ENCODE measurements at places on chromosomes 11 and 22.

- DNase-seq = no peak
These were observed 76.0 kb downstream of the SC5D start for GRCh38 chr11:121368364-121369240.

DNA sequence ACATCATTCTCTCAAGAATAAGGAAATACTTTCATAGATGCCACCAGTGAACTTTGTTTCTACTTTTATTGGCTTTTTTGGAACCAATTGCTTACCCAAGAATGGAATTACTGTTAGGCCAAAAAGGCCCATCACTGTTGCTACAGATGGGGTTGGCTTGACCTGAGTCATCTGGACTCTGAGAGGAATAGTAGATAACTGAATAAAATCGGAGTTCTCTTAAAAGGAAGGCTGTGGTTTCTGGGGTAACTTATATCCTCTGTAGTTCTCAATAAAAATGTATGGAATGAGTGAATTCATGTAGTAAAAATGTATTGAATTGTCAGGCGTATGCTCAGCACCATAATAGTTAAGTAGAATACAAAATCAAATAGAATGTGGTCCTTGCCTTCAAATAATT lies 56.6 kb downstream of the ARHGEF12 start:
- DNase-seq = peak; percentile 68

- no peak for DNase-seq
These were observed 111.1 kb downstream of the NCAM1 start for GRCh38 chr11:113072237-113072858.

DNA sequence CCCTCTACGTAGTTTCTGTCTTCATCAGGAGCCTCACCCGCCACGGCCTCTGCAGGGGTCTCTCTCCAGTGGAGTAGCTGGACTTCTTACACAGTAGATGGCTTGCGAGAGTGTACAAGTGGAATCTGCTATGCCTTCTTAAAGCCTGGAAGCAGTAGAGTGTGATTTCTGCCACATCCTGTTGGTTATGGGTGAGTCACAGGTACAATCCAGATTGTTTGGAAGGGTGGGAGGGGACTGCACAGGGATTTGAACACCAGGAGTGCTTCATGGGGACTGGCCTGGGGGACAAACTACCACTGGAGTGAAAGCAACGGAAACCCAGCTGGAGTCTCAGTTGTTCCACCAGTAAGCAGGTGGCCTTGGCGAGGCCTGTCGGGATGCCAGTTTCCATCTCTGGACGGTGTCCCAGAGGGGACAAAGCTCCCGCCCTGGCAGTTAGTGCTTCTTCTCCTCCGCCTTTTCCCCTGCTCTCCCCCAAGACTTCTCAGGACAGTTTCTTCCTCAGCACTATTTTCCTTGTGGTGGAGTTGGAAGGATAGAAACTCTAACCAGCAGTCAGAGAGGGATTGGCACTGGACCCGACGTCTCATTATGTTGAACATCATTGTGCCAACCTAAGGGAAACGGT lies 85.0 kb upstream of the RCN1 start:
- DNase-seq = no peak

GRCh38 chr11:81222491-81222890 lies 1511.2 kb downstream of the FAM181B start:
- DNase-seq = no peak

DNA sequence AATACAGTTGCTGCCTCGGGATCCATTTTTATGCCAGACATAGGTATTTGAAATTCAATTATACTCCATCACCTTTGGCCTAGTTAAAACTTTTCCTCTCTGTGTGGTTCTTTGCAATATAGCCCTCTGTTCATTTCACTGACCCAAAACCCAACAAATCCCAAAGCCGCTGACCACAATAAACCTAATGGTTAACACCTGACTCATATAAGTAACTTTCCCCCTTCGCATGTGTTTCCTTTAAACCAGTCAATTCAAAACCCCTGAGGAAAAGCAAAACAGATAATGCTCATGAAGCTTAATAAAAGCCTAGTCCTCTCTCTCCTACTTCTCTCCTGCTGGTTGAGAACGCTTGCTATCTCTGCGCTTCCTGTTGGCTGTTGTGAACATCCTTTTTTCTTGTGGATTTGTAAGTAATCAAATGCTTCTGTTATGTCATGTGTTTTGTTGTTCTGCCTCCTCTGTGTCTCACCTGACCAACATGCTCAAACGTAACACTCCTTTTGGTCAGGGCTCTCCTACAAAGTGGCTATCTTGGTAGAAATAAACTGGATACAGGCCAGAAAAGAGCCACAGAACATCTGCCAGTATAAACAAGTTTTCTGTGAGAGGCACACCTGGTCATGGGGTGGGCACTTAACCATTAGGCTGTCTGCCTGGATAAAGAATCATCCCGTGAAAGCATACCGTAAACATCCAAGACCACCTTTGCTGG lies 652.6 kb downstream of the METTL15 start:
- no peak for DNase-seq

GRCh38 chr22:38782402-38783094 lies 11.4 kb downstream of the DNAL4 start:
- DNase-seq = no peak
